ENCODE measurements at places on chromosomes 6 and 20.

- DNase-seq = no peak
These were observed 3.1 kb downstream of the COQ3 start for GRCh38 chr6:99390896-99391295.

DNA sequence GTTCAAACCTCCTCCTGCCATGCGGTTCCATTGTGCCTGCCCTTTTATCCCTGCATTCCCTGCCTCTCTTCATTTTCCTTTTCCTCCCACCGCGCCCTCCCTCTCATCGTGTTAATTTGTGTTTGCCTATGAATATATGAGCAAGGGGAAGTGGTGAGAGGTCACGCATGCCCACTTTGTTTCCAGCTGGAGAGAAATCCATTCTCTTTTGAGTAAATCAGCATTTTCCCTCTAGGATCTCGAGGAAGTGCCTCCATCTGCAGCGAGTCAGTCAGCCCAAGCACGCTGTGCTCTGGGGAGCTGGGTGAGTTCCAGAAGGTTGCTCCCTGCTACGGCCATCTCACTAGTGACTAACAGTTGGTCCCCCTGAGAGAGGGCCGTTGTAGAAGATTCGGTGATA, 42.9 kb downstream of the CDH26 start:
- no peak for DNase-seq

- no peak for DNase-seq
These were observed 4.5 kb downstream of the SNAI1 start for GRCh38 chr20:49987015-49987867.

GRCh38 chr20:59402681-59403080, 102.3 kb downstream of the EDN3 start:
- DNase-seq = no peak

GRCh38 chr6:31933537-31933936, 6.0 kb downstream of the C2 start:
- no peak for DNase-seq

GRCh38 chr20:58127701-58128111, 100.7 kb downstream of the ANKRD60 start:
- DNase-seq = no peak

Data from NCI-H1436 treated with DMSO at 0.1 percent for 48 hours (cell line).